Ammon's horn (tissue), 1 donor: ENCODE measurements at places on chromosomes 12 and 14.

- no peak for DNase-seq
Measured at GRCh38 chr14:36857136-36857535, 195.5 kb downstream of the PAX9 start.

- DNase-seq: no peak
Measured at GRCh38 chr14:60485598-60486251, at the start of gene C14orf39. C14orf39 (minus strand) TSS chr14:60486063; CDS start chr14:60485078, 985 bp downstream.

DNA sequence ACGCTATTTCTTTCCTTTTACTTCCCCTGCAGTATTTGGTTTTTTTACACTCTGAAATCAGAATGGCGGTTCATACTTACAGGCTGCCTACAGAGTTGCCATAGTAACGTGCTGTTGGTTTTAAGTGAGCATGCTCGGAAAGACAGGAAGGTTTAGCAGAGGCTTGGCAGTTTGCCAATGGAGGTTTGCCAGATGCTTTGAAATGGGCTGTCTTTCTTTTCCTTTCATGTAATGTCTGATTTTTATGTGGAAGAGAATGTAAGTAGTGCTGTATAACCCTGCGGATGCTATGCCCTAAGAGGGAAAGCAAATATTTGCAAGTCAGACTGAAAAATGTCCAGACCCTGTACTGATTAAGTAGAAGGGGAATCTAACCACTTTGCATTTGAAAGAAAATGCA lies 32.8 kb downstream of the ARID4A start:
- DNase-seq: peak; percentile 93

DNA sequence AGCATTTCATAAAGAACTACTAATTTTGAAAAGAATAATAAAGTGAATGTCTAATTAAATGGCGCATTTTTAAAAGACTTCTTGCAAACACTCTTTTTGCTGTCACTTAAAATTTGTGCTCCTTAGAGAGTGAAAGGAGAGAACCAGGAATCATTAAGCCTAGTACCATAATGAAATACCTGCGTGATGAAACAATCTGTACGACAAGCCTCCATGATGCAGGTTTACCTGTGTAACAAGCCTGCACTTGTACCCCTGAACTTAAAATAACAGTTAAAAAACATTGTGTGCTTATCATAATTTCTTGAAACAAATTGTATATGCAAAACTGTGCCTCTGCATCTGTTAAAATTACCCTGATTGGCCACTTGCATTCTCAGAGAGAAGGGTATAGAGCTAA lies 108.1 kb downstream of the MGAT4C start:
- DNase-seq: no peak

- DNase-seq: no peak
Measured at GRCh38 chr12:13978876-13979275, 2.5 kb downstream of the GRIN2B start.

DNA sequence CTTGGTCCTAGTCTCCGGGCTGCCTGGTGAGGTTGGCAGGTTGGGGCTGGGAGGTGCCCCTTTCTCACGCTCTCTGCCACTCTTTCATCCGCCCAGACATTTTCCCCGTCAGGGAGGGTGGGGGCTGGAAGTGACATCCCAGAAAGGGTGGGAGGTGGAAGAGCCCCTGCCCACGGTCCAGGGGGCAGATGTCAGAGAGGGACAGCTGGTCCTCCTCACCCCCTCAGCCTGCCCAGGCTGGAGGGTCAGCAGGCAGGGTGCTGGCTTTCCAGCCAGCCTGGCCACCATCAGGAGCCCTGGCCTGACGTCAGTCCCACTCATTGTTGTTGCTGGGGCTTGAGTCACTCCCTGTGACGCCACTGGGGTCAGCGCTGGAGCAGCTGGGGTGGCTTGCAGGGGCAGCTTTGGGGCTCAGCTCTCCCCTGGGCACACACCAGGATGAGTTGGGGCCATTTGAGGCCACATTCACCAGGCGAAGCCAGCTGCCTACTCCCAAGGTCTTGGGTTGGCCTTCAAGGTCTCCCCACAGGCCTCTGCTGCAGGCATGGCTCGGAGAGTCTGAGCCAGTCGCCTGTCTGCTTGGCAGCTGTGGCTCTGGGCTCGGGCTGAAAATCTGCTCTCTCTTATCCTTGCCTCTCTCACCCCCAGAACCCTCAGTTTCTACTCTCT lies 5.7 kb upstream of the ATG101 start:
- DNase-seq: no peak

- DNase-seq: no peak
Measured at GRCh38 chr12:130970165-130970907, 16.6 kb downstream of the ADGRD1 start.

DNA sequence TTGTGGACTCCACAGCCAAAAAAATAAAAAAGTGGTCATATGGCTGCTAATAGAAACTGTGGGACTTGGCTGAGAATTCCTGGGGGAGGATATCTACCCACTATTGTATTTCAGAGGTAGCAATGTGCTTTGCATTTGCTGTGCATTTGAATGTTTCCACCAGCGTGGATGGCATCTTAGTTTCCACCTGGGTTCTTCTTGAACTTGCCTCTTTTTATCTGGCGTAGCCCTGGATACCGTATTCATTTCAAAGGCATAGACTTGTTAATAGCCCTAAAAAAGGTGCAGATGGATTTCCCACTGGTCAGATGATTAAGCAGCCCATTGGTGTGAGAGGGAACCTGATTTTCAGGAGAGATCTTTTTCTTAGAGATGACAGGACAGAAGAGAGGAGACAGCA lies 1.9 kb upstream of the MYF5 start:
- DNase-seq: no peak

DNA sequence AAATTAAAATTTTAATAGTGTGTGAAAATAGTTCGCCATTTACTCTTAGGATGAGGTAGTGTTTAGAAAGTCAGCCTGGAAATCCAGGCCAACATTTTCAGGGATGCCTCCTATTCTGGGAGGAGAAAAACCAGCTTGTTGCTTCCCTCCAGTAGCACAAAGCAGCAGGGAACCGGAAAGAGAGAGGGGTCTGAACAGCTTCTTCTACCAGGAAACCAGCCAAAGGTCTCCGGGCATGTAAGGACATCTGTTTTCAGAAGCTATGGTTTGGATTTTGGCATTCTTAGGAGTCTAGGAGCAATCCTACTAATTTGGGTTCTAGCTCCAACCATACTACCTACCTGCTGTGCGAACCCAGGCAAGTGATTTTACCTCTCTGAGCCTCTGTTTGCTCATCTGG lies 85.3 kb downstream of the DPF3 start:
- DNase-seq: no peak

DNA sequence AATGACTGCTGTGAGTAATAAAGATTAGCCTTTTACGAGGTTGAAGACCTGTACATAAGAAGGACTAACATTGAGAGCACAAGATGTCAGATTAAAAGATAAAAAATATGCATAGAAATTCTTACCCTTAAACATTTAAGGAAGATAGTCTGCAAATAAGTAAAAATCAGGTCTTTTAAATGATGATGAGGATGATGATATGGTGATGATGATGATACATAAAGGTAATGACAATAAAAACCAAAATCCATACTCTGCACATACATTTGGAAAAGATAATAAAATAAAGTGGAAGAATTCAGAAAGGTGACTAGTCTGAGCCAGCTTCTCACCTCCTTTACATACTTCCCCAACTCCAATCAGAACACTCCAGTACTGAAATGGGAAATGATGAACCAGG lies 124.5 kb downstream of the PTCSC3 start:
- DNase-seq: no peak

DNA sequence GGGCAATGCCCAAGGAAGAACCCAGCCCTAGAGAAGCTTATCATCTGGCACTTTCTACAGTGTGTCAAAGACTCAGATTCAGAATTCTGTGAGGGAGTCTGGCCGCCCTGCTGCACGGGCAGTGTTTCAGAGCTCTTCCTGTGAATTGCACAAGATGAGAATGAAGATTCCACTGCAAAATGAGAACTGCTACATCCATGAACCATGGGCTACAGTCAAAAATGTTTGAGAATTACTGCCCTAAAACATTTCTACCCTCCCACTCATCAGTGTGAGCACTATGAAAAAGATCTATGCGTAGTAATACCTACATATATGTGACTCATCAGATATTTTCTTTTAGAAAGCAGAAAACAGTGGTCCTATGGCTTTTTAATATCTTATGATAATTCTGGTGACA lies 104.0 kb downstream of the STAB2 start:
- DNase-seq: no peak

GRCh38 chr12:3795492-3796133 lies 42.7 kb upstream of the CRACR2A start:
- no peak for DNase-seq

GRCh38 chr12:13981990-13982389 lies 588 bp upstream of the GRIN2B start:
- no peak for DNase-seq

GRCh38 chr14:100680439-100681051 lies 46.1 kb upstream of the DLK1 start:
- no peak for DNase-seq

- DNase-seq: no peak
Measured at GRCh38 chr14:74621556-74621955, 9.5 kb upstream of the LTBP2 start.

DNA sequence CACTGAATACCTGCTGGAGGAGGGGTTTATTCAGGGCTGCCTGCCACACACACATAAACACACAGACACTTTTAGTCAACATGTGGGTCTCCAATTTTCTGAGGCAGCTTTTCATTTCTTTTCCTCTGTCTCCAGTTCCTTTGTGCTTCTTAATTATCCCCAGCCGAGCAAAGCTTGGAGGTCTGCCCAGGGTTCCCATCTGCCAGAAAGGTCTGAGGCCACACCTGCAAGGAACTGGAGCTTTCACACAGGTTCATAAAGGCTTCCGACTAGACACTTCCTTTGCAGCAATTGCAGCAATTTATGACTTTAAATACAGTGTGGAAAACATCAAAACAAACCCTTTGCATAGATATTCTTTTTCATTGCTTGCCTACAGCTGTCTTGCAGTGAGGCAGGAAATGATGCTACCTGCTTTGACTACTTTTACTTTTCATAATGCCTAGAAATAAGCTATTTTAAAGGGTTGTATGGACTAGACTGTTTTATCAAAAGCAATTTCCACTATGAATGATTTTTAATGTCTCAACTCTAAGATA lies 1318.9 kb downstream of the AACS start:
- no peak for DNase-seq

DNA sequence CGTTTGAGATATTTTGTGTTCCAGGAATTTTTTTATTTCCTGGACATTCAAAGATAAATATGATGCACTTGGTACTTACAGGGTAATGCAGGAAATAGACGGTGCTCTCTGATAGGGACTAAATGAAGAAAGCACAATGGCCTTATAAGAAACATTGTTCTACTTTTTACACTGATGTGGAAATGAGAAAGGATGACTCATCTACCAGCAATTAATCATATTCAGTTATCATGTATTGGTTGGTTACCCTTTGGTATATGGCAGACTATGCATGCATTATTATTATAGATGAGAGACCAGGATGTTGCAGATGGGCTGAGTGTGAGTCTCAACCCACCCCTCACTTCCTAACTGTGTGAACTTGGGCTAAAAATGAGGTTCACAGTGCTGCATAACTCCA lies 222.2 kb downstream of the FLRT2 start:
- DNase-seq: no peak

DNA sequence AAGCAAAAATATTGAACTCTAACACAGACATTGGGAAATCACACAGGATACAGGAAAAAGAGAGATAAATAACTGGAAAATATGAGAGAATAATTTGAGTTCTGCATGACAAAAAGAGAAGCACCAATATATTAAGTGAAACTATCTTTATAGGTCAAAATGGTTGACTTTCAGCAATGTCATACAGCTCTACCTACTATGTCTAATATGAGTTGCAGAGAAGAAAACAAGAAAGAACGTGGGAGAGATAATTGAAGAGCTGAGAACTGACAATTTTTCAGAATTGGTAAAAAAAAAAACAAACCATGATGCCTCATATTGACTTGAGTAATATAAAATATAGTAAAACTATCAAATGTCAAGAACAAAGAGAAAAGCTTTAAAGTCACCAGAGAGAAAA lies 221.7 kb downstream of the BCL11B start:
- DNase-seq: no peak

- no peak for DNase-seq
Measured at GRCh38 chr12:28780096-28780495, 369.0 kb upstream of the FAR2 start.

- DNase-seq: no peak
Measured at GRCh38 chr12:77751939-77752338, 78.8 kb upstream of the NAV3 start.

DNA sequence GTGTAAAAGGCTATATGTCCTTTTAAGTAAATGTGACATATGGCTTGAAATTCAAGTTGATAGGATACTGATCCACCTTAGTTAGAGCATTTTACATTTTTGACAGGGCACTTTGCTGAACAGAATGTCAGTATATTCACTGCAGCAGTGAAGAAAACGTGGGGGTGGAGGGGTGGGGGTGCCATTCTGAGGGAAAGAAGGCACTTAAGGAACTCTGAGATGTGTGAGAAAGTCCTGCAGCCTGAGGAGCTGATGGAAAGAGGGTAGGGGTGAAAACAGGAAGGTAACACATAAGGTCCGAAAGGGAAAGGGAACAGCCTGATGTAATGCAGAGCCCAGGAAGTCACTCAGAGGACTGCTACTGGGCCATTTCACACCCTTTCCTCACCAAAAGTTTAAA lies 265.5 kb upstream of the GRIP1 start:
- no peak for DNase-seq

DNA sequence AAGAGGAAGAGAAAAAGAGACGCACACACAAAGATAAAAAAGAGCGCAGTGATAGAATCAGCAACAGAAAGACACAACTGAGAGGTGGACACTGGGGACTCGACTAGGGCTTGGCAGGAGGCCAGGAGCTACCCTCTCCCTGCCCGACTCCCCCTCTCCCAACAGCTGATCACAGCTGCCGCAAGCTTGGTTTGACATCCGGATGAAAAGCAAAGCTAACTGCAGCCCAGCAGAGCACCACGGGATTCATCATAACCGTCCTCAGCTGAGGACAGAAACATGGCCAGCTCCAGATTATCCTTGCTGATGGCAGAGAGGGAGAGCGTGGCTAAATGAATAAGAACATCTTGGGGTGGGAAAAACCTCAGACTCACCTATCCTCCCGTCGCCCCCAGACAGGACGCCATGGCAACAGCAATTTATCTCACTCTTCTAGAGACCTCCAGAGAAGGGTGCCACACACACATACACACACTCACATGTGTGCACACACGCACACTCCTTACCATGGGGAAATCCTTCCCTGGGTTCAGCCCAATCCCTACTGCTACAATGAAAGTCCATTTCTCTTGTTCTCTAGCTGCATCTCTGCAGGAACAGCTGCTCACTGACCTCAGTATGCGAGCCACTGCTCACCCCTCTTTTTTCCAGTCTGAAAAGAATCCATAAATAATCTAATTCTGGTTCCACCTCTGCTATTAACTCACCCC lies 135.3 kb downstream of the NTF3 start:
- peak; percentile 6 for DNase-seq

- no peak for DNase-seq
Measured at GRCh38 chr12:79067977-79068376, 203.4 kb downstream of the SYT1 start.
